Activated CD8-positive, alpha-beta memory T cell treated with anti-CD3 and anti-CD28 coated beads, Interleukin-2, amount 10 ng/mL, durations not matched to agents 7 days and 5 days (primary cell): ENCODE measurements at places on chromosomes 6 and 20.

GRCh38 chr6:15974817-15975216 is 154.1 kb upstream of the MYLIP start:
- DNase-seq = no peak

- DNase-seq = peak; percentile 79
Measured at GRCh38 chr6:235763-236360, 56.4 kb upstream of the DUSP22 start.

DNA sequence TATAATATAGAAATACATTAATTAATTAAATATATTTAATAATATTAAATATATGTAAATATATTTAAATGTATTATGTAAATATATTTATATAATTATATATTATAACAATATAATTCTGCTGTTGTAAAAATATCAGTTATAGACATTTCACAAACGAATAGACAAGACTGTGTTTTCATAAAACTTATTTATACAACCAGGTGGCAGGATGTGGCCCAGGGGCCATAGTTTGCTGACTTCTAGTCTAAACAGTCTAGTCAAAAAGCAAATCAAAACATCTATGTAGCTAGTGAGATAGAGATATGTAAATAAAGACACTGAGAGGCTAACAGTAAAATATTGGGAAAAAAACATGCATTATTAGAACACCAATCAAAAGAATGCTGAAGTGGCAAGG is 136.4 kb downstream of the TBXT start:
- DNase-seq = no peak

- no peak for DNase-seq
Measured at GRCh38 chr6:137953761-137954160, 86.7 kb downstream of the TNFAIP3 start.

GRCh38 chr6:90466154-90466940 is 120.5 kb downstream of the MAP3K7 start:
- peak; percentile 61 for DNase-seq

- DNase-seq = no peak
Measured at GRCh38 chr6:122432816-122433215, 33.4 kb downstream of the HSF2 start.

GRCh38 chr6:32191696-32192607 is 491 bp downstream of the GPSM3 start:
- DNase-seq = no peak

GRCh38 chr20:11344939-11345338 is 572.8 kb upstream of the BTBD3 start:
- no peak for DNase-seq

- DNase-seq = no peak
Measured at GRCh38 chr6:105336986-105337385, 65.9 kb downstream of the PREP start.

- DNase-seq = no peak
Measured at GRCh38 chr20:45344168-45344860, 3.9 kb downstream of the SDC4 start.

GRCh38 chr6:158232316-158233213 is 64.4 kb downstream of the GTF2H5 start:
- peak; percentile 57 for DNase-seq

DNA sequence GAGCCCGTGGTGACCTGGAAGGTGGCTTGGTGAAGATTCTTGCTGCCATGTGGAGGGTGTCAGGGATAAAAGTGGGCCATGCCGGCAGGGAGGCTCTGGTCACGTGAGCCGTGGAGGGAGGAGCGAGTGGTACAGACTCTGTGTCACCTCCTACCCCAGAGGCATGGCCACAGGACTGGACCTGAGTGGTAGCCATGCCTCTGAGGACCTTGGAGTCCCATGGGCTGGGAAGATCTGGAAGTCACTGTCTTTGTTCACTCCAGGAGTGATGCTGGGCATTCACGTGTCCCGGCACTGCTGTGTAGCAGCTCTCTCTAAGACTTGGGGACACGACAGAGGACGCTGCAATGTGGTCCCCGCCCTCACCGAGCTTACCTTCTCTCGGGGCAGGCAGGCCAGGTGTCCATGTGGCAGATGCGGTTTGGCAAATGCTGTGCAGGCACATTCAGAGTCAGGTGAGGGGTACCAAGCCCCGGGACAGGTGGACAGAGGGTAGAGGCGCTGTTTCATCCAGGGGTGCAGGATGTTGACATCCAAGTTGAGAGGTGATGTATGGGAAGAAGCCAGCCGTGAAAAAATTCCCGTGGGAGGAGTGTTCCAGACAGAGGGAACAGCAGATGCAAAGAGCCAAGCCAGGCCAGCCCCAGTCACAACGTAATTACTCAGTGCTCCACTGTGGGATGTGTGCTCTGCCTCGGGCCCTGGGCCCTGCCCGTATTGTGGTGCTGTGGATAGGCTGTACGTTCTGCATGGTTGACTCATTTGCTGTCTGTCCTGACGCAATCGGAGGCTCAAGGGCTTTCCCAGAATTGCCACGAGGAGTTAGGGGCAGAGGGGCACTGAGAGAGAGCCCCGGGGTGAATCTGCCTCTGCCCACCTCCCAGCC is 307.8 kb downstream of the TAF4 start:
- DNase-seq = no peak

DNA sequence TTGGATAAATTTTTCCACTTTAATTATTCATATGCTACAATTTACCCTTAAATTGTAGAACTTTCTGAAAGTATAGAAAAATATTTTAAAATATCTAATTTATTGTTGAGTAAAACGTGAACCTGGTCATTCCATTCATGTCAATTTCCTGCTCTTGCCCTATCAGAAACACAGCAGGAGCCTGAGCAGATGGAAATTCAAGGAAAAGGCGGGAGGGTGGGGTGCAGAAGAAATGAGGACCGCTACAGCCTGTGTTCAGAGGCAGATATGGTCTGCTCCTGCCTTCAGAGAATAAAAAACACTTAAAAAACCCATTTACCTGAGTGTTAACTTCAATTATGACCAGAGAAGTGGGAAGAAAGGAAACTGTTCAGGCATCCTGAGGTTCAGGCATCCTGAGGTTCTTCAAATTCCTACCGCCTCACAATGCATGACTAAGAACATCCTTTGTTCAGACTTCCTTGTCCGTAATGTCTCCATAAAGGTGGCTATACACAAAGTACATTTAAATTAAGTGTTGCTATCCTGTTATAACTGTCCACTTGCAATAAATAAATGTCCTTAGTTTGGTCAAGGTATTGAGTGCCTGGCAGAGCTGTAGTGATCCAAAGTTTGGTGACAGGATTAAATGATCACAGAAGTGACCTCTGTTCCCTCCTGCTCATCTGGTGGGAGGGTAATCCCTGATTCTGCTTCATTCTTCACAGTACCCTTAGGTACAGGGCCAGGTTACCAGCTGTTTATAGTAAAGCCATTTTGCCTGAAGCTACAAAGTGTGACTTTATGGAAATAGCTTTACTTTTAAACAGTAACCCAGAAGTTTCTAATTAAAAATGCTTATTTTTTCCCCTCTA is 109.1 kb downstream of the MAN1A1 start:
- DNase-seq = no peak

DNA sequence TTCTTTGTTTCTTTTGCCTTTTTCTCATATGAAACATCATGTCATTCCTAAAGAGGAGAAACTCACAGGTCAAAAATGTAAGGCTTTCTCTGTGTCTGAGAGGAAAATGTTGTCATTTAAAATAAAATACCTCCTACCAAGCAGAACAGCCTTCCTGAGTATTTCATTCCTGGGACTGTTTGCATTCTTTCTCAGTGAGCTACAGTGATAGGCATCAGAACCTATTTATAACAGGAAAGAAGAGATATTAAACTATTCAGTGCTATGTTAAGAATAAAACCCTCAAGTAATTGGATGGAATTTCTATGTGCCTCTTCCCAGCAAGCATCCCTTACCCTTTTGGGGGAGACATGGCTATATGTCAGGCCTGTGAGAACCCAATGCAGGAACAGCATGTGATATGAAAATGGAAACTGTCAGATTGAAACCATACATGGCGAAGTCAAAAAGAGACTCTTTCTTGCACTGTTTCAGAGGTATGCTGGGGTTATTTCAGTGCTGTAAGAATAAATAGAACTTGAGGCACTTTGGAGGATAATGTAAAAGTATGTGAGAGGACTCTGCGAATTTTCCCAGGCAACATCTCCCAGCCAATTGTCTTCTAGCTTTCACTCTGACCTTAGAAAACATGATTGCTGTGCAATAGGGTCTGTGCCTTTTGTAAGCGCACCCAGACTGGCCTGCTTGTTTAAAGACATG is 133.8 kb upstream of the CCN2 start:
- no peak for DNase-seq

- no peak for DNase-seq
Measured at GRCh38 chr6:148455674-148456558, 113.3 kb downstream of the SASH1 start.

GRCh38 chr20:24949756-24950127 is 673 bp downstream of the CST7 start:
- peak; percentile 74 for DNase-seq

- no peak for DNase-seq
Measured at GRCh38 chr6:170416959-170417606, 110.5 kb downstream of the FAM120B start.

GRCh38 chr20:44457016-44457415 is 18.7 kb upstream of the TTPAL start:
- DNase-seq = no peak

DNA sequence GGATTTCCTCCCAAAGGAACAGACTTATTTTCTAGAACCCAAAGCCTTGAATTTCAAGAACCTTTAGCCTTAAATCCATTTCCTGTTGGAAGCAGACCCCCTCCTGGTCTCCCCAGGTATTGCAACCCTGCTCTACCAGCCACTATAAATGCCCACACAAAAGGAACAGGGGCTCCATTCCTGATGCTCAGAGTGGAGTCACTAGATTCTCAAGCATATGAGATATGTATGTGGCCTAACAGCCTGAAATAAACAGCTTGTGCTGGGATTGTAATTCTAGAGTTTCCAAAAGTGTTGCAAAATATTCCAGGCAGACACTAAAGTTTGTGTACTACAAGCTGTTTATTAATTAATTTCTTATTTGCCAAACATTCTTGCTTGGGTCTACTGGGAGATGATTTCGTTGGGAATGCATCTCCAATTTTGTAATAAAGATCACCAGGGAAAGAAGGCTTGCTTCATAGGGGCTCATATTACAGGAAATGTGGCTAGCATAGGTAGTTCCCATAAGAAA is 44.8 kb downstream of the RIPOR3 start:
- DNase-seq = no peak

GRCh38 chr6:28769626-28770402 is 154.0 kb downstream of the TRIM27 start:
- no peak for DNase-seq

DNA sequence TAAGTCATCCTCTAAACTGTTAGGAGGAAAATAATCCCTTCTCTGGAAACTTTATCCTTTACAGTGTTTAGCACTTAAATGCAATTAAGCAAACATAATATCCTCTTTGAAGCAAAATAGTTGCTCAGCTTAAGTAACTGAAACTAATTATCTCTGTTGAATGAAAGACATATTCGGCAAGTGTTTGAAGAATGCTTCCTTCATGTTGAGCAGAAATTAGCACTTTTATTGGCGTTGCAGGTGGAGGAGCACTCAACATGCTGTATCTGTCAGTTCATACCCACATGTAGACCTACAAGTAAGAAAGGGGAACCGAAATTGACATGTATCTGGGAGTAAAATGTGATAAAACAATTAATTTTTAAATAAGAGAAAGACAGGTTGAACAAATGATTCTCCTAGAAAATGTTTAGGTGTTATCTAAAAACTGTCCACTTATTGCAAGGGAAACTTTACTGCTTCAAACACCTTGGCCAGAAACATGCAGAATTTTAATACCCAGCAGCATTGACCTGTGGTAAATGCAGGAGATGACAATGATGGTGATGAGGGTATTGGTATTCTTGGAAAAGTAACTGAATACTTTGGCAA is 987.0 kb upstream of the MAP3K7 start:
- no peak for DNase-seq

GRCh38 chr6:157650261-157650640 is 172.8 kb upstream of the SNX9 start:
- no peak for DNase-seq

DNA sequence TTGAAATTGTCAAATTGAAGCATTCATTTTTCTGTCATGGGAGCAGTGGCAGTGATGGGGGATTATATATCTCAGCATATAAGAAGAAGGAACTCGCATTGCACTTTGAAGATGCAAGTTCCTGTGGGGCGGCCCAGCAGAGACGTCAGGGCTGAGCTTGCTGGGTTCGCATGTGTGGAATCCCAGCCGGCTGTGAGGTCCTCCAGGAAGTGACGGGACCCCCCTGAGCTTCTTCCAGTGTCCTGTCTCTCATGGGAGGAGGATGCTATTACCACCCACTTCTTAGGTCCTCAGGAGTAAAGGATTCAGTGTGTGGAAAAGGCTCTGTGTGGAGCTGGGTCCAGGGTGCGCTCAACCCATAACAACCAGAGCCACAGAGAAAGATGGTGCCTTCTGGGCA is 201.2 kb downstream of the CDH4 start:
- DNase-seq = no peak

- no peak for DNase-seq
Measured at GRCh38 chr6:167745670-167746389, 80.9 kb upstream of the AFDN start.

- DNase-seq = no peak
Measured at GRCh38 chr6:157861814-157862213, 38.8 kb downstream of the SNX9 start.

DNA sequence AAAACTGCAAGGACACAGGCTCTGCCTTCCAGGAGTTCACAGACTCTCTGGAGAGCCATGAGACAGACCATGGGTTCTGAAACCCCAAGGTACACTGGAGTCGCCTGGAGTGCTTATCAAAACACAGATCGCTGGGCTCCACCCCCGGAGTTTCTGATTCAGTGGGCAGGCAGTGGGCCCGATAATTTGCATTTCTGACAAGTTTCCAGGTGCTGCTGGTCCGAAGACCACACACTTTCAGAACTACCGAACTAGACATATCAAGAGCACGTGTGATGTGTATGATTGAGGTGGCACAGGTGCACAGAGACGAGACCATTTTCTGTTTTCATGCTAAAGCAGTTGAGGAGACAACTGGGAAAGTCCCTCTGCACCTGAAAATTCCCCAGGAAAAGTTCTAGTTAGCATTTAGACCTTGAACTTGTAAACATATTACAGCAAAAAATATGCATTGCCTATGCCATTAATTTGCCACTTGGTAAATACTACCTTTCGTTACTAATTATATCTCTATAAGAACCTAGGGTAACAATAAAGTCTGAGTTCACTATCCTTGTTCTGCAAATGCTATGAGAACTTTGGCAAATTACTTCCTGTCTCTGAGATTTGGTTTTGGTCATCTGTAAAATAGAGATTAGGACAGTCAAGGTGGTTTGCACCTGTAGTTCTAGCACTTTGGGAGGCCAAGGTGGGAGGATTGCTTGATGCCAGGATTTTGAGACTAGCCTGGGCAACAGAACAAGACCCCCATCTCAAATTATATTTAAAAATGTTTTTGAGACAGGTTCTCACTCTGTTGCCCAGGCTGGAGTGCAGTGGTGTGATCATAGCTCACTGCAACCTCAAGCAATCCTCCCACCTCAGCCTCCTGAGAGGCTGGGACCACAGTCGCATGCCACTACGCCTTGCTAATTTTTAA is 14.3 kb upstream of the PIM1 start:
- DNase-seq = peak; percentile 71

- DNase-seq = peak; percentile 58
Measured at GRCh38 chr20:36792422-36792821, 18.9 kb upstream of the DSN1 start.

- DNase-seq = no peak
Measured at GRCh38 chr20:6940876-6941275, 173.4 kb downstream of the BMP2 start.
